Fibroblast of skin of left quadriceps (primary cell): ENCODE measurements at places on chromosomes 4 and X.

- DNase-seq = no peak
Measured at GRCh38 chr4:150579551-150580234, 2.3 kb upstream of the MAB21L2 start.

- DNase-seq = no peak
Measured at GRCh38 chrX:67437821-67438220, 106.0 kb upstream of the AR start.

DNA sequence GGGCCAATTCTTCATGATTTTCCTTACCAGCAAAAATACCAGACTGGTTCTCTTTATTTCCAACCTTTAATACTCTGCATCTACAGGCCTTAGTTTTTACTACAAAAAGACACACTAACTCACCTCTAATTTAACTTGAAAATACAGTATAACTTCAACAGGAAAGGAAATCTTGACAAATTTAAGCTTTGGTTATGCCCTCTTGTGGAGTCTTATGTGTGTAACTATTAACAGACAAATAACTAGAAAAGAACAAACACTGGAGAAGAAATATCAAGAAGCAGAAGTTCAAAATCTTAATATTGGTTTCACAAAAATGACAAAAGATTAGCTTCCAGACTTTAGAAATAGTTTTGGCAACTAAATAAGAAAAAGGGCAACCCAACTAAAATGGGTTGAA, 33.0 kb downstream of the PPA2 start:
- no peak for DNase-seq

GRCh38 chrX:45347877-45348276, 147.2 kb upstream of the DIPK2B start:
- no peak for DNase-seq
